ENCODE measurements at places on chromosomes 5 and 9.

- DNase-seq, result no peak
Observed at GRCh38 chr5:113523168-113523567, 9.7 kb downstream of the YTHDC2 start.

DNA sequence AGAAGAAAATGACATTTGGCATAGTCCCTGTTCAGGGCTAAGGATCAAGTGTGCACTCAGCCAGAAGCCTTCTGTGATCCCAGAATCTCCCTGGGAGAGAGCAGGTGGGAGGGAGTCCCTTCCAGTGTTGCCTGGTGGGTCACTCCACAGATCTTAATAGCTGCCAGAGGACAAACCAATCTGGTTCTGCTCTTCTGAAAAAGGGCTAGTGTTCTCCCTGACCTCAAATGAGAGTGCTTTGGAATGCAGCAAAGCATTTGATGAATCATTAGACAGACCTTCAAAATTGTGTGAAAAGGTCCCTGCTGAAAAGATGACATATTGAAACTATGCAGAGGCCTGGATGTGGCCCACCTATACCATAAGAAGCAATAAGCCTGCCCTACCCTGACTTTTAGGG lies 339.7 kb downstream of the TMEM232 start:
- peak; percentile 91 for DNase-seq

DNA sequence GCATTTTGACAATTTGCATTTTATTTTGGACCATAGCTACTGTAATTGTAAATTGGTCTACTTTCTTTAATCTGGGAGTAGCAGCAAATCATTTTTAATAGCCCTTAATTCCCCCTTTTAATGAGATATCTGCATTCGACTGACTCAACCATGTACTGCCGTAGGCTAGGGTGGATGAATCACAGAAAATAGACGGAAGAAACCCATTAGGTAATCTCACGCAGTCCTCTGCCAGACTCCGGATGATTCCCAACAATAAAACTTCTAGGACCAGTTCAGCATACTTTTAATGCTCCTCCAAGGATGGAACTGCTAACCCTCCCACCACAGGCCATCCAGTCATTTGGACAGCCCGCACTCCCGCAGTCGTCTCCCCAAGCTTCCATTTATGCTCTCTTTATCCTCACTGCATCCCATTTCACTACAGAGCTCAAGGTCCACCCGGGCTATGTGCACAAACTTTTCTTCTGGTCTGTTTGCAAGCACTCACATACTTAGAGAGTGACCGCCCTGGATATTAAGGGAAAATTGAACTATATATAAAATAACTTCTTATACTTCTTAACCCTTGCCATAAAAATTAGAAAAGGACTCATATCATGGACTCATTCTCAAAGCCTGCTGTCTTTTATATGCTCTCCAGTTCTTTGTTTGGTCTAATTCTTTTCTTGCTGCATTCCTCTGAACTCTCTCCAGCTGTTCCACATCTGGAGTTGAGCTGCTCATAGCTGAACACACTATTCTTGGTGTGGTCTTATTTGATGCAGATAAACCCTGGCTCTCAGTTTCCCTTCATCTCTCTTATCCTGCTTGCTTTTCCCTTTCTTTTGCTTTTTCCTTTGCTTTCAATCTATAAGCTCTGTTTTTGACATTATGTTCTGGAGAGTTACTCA lies 326.6 kb downstream of the ARL15 start:
- DNase-seq, result peak; percentile 66

- no peak for DNase-seq
Observed at GRCh38 chr9:93232388-93232960, 48.5 kb downstream of the WNK2 start.

DNA sequence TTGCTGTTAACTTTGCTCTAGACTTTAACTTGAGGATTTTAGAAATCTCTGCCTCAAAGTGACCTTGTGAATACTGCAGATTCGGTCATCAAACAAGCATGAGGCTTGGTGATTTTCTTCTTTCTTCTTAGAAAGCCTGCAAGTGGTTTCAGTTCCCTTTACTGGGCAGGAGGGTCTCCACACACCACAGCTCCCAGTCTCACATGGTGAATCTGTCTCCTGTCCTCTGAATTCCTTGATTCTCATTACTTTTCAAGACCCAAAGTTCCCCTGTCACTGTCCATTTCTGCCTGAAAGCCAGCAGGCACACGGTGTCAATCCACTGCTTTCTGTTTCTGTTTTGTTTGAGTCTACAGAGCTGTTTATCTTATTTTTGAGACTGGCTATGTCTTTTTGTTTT lies 14.1 kb downstream of the HSPB3 start:
- peak; percentile 8 for DNase-seq

DNA sequence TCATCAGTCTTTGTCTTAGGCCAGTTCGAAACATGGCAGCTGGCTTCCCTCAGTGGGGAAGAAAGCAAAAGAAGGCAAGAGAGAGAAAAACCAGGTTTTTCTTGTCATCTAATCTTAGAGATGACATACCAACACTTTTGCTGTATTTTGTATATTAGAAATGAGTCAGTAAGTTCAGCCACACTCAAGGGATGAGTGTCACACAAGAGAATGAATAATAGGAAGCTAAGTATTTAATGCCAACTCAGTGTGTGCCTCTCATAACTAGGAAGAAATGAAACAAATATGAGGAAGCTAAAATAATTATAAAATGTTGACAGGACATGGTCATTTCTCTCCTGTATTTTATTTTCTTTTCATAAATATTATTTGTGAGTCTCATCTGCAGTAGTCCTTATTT lies 65.3 kb downstream of the CDH12 start:
- DNase-seq, result no peak

DNA sequence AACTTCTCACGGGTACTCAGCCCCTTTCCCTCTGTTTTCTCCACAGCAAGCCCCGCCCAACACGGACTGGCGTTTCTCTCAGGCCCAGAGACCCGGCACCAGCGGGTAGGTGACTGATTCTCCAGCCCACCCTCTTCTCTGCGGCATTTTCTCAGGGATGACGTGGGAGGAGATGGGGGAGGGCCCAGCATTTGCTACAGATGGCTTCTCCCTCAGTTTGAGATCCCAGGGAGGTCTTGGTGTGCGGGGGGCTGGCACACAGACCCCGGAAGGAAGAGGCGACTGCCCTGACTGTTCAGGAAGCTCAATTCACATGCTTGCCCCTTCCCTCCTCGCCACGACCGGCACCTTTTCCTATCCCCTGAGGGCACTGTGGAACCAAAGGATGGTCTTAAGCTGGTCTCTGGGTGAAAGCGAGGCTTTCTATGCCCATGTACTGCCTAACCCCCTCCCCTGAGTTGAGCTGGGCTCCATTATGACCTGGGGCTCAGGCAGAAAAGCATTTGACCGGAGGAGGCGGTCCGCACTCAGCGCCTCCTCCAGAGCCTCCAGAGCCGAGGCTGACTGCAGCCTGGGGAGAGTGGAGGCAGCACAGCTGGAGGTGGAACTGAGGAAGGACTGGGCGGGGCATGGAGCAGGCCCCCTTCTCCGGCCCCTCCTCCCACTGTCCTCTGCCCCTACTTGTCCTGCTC lies 6.0 kb downstream of the PCDHGC5 start:
- DNase-seq, result peak; percentile 77

DNA sequence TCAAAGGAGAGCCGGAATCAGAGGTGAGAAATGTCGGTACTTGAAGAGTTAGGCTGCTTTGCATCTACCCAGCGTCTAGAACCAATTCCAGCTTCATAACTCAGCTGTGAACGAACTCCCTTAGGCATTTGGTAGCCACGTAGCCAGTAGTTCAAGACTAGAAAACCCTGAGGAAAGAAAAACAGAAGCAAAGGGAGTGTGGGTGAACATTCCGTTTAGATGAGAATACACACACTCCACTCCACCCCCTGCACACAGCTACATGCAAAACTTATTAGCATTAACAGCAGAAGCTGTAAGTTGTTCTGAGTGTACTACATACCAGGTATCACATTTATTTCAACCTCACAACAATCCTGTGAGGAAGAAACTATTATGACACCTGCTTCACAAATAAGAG lies 78.3 kb downstream of the SMIM23 start:
- peak; percentile 94 for DNase-seq

GRCh38 chr5:160029004-160029403 lies 20.1 kb downstream of the TTC1 start:
- no peak for DNase-seq

- DNase-seq, result no peak
Observed at GRCh38 chr5:3695818-3696217, 100.2 kb downstream of the IRX1 start.

GRCh38 chr5:128749136-128749898 lies 211.3 kb upstream of the FBN2 start:
- DNase-seq, result no peak

GRCh38 chr9:123584202-123585176 lies 228.5 kb downstream of the CRB2 start:
- no peak for DNase-seq

DNA sequence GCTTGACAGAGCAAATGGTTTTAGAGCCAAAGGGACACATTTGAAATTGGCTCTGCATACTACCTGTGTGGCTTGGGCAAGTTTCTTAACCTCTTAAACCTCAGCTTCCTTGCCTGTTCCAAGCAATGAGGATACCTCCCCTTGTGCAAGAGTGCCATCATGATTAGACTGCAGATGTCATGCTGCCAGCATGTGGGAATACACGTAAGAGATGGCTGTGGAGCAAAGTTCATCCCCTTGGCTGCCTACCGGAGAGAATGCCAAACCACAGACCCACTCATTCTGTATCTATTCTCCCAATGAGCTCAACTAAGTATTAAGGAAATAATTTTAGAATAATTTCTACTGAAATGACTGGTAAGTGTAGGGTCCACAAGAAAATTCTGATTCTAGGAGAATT lies 101.3 kb downstream of the WDR41 start:
- DNase-seq, result peak; percentile 64

DNA sequence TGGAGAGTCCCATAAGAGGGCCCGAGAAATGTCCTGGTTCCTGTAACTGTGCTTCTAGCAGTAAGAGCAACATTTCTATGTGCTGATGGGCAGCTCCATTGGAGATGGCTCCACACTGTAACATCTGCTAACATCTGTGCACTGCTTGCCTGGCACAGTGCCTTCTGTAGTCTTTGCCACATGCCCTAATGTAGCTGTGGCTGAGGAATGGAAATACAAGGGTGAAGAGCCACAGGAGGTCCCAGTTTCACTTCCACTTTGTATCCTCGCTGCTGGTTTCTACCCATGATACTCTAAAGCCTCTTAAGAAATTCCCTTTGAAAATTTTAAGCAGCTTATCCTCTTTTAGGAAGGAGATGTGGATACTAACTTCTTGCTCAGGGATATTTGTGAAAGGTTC lies 97.4 kb downstream of the HOMER1 start:
- DNase-seq, result no peak

- no peak for DNase-seq
Observed at GRCh38 chr9:76267284-76267652, 127.0 kb downstream of the RFK start.

- DNase-seq, result no peak
Observed at GRCh38 chr5:157540124-157540523, 35.5 kb downstream of the ADAM19 start.

- DNase-seq, result peak; percentile 59
Observed at GRCh38 chr5:39717176-39717897, 292.6 kb upstream of the DAB2 start.

- DNase-seq, result peak; percentile 97
Observed at GRCh38 chr9:113621309-113621791, 157.8 kb downstream of the RGS3 start.

DNA sequence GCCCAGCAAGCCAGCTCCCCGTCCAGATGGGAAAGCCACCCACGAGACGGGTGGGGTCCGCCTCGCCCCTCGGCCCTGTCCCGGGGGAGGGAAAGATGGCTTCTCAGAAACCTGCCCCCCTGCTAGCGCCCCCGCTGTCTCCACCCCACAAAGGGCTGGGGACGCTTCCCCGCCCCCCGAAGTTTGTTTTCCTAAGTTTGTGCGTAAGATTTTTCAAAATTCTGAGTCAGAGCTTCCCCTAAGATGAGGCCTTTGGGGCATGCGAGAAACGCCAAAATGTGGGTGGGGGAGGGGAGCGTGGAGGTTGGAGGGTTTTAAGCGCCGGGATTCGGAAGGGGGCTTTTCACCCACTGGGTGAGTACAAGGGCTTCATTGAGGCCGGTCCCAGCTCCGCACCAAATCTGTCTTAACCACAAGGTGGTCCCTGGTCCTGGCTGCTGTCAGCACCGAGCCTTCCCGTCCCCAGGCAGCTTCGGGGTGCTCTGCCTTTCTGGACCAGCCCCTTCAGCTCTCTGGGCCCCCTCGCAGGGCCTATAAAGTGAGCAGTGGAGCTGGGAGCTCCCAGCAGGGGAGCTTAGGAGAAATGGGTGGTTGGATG lies 32.3 kb downstream of the PRRX2 start:
- DNase-seq, result peak; percentile 98

GRCh38 chr5:165196961-165197360 lies 1691.5 kb downstream of the MAT2B start:
- no peak for DNase-seq

DNA sequence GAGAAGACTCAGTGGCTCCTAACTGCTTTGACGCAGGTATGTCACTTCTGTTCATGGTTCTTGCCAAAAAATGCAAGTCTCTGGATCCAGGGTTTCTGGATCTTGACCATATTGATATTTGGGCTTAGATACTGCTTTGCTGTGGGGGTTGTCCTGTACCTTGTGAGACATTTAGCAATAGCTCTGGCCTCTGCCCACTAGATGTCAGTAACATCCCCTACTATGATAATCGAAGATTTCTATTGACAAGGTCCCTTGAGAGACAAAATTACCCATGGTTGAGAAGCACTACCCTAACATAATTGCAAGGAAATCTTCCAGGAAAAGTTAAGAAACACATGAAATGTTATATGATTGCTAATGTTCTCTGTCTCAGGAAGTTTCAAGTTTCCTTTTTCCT lies 285.4 kb downstream of the TMEM232 start:
- peak; percentile 69 for DNase-seq

Measured in fibroblast of skin of right biceps (primary cell).